ENCODE measurements at places on chromosomes 5 and 9. TPM values are rescaled to one million over a fixed set of nuclear protein-coding genes. Genes with fewer than 3 reads are reported as not detected.
A peak's percentile ranks its signal among the peaks of the same experiment; 100 is the strongest.

DNA sequence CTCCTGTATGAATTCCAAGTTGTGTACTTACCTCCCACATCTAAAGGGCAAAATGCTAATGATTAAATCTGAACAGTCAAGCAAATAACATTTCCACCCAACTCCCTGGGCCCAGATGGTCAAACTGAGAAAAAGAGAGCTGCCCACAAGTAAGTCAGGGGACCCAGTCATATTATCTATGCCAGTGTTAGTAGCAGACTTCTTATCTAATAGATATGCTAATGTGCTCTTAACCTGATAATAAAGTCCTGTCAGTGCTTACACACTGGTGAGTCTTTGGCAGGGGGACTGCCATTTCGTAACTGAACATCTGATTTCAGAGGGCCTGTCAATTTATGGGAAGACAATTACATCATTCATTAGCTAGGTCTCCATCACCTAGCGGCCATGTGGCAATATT is 292.3 kb upstream of the WWC1 start:
- H3K27ac ChIP-seq: no peak overlapping the region
- H3K4me1 ChIP-seq: peaks cover 5% of the 10 kb centered on the region
- no peaks in the 10 kb centered on the region for H3K36me3 ChIP-seq
- no peak for DNase-seq

GRCh38 chr9:36336131-36336907 is 63.8 kb downstream of the RNF38 start:
- H3K4me3 ChIP-seq: no peak overlapping the region
- no peaks in the 10 kb centered on the region for H3K27me3 ChIP-seq
- no peak for DNase-seq

GRCh38 chr5:78650531-78650930 is 2.0 kb upstream of the LHFPL2 start:
- no peak overlapping the region for H3K4me3 ChIP-seq
- H3K36me3 ChIP-seq: no peaks in the 10 kb centered on the region
- peaks cover 12% of the 10 kb centered on the region for H3K4me1 ChIP-seq

DNA sequence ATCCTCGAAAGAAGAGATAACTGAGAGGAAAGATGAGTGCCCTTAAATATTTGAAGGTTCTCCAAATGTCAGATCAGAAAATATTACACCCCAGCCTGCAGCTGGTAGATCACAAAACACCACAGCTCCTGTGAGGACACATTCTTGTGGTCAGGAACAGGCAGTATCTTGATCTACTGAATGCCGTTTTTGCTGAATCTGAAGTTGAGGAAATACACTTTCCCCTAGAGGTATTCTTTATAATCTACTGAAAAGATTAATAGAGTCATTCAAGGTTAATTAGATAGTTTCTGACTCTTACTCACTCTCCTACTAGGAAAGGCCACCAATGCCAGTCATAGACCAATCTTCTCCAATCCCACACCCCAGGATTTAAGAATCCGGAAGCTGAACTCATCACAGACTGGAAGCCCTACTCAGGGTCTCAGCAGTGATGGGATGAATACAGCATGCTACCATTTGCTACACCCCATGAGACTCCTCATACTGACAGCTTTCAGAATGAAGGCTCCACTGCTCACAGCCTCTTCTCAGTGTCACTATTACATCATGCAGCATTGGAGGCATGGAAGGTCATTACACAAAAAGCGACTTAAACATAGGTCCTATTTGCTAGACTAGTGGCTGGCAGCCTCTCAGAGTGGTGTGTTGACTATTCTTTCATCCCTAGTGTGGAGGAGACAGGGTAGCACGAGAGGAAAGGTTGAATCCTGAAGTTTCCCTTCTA is 143.9 kb upstream of the SLC1A3 start:
- no peak overlapping the region for H3K27ac ChIP-seq
- DNase-seq: no peak
- H3K4me3 ChIP-seq: no peak overlapping the region
- no peaks in the 10 kb centered on the region for H3K4me1 ChIP-seq
- H3K27me3 ChIP-seq: no peaks in the 10 kb centered on the region

DNA sequence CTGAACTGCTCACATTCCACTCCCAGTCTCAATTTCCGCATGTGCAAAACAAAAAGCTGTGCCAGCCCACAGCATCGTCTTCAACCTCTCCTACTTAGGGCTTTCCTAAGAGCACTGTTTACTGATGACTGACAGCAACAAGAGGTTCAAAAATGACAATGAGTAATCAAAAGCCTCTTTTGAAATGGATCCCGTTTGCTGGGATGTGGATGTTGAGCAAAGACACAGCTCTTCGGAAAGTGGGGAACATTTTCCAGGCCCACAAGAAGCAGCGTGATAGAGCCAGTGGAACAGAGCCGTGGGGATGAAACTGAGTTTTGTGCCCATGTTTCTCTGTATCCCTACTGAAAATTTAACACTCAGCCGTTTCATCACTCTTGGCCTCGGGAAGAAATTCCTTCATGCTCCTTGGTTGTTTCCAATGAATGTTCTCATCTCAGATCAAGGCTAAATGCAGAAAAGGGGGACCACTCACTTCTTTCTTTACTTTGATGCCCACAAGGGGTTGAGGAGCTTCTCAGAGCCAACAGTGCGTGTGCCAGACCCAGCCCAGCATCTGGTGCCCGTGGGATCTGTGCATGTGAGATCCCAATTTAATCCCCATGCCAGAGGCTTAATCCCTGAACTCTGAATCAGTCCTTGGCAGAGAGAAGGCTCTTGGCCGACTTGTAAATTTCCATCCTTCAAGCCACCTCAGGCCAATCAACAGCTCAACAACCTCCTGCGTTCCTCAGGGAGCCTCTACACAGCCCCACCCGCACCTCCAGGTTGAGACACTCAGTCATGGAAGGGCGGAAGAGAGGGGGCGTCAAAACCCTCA is 230.2 kb upstream of the DAPK1 start:
- no peak for DNase-seq
- no peaks in the 10 kb centered on the region for H3K36me3 ChIP-seq
- H3K27me3 ChIP-seq: no peaks in the 10 kb centered on the region
- no peaks in the 10 kb centered on the region for H3K4me1 ChIP-seq
- H3K27ac ChIP-seq: no peak overlapping the region

GRCh38 chr9:109295221-109296130 is 25.4 kb downstream of the EPB41L4B start:
- H3K4me3 ChIP-seq: no peak overlapping the region
- peaks cover 8% of the 10 kb centered on the region for H3K4me1 ChIP-seq
- H3K36me3 ChIP-seq: no peaks in the 10 kb centered on the region
- DNase-seq: no peak

DNA sequence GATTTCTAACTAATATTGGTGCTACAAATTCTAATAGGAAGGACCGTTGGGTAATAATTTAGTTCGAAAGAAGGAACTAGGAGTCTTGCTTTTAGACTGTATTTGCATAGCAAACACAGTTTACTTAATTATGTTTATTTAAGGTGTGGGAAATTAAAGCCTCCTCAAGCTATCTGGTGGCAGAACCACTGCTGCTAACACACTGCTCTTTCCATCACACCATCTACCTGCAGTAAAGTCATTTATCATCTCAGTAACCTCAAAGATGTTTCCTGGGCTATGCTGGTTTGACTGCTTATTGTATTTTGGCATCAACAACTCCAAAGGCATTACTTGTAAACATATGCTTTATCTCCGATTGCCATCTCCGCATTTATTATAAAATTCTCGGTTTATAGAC is 114.3 kb downstream of the DEPDC1B start:
- no peak overlapping the region for H3K27ac ChIP-seq
- no peak overlapping the region for H3K4me3 ChIP-seq
- no peak for DNase-seq
- no peaks in the 10 kb centered on the region for H3K36me3 ChIP-seq
- no peaks in the 10 kb centered on the region for H3K27me3 ChIP-seq
- no peaks in the 10 kb centered on the region for H3K4me1 ChIP-seq

DNA sequence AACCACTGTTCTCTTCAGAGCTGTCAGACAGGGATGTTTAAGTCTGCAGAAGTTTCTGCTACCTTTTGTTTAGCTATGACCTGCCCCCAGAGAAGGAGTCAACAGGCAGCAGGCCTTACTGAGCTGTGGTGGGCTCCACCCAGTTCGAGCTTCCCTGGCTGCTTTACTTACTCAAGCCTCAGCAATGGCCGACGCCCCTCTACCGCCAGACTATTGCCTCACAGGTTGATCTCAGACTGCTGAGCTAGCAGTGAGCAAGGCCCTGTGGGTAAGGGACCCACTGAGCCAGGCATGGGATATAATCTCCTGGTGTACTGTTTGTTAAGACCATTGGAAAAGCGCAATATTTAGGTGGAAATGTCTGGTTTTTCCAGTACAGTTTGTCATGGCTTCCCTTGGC is 229.6 kb downstream of the TMEM167A start:
- no peak for DNase-seq
- no peak overlapping the region for H3K27ac ChIP-seq
- H3K36me3 ChIP-seq: no peaks in the 10 kb centered on the region

GRCh38 chr5:25095261-25095660 is 450.5 kb upstream of the CDH10 start:
- H3K27ac ChIP-seq: no peak overlapping the region
- DNase-seq: no peak
- no peaks in the 10 kb centered on the region for H3K4me1 ChIP-seq
- no peaks in the 10 kb centered on the region for H3K36me3 ChIP-seq

DNA sequence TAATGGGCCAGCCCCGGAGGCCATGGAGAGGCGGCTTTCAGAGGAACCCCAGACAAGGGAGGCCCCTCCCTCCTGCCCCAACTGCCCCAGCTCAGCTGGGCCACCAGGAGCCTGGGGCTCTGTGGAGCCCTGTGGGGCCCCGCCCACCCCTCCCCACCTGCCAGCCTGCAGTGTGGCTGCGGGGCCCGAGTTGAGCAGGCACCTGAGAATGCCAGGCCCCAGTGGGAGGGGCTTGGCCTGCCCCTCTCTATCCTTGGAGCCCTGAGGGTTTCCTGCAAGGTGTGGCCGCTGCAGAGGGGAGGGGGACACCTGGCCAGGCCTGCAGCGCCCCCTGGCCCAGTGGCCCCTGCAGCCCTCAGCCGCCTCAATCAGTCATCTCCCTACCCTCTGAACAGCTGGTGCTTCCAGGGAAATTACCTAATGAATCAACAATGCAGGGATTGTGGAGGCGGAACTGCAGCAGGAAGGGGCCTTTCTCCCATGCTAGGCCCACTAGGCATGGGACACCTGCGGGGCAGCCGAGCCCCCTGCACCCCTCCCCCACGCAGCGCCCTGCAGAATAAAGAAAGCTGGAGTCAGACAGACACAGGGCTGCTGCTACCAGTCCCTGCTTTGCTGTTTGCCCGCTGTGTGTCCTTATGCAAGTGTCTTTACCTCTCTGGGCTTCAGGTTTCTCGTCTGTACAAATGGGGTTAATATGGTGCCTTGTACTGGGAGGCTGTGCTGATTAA is 48.0 kb downstream of the LMX1B start:
- H3K27ac ChIP-seq: no peak overlapping the region
- H3K4me3 ChIP-seq: no peak overlapping the region
- DNase-seq: no peak
- no peaks in the 10 kb centered on the region for H3K27me3 ChIP-seq
- H3K36me3 ChIP-seq: no peaks in the 10 kb centered on the region

GRCh38 chr5:14327624-14328023 is 184.5 kb downstream of the TRIO start:
- no peak overlapping the region for H3K27ac ChIP-seq
- no peak overlapping the region for H3K4me3 ChIP-seq
- DNase-seq: no peak
- peaks cover 16% of the 10 kb centered on the region for H3K4me1 ChIP-seq

GRCh38 chr5:147382776-147383175 is 127.1 kb downstream of the DPYSL3 start:
- no peaks in the 10 kb centered on the region for H3K36me3 ChIP-seq
- H3K27ac ChIP-seq: no peak overlapping the region
- peak; percentile 15 for DNase-seq
- H3K4me1 ChIP-seq: peaks cover 4% of the 10 kb centered on the region

GRCh38 chr5:96247097-96247701 is 185.8 kb downstream of the PCSK1 start:
- H3K36me3 ChIP-seq: no peaks in the 10 kb centered on the region
- H3K27me3 ChIP-seq: no peaks in the 10 kb centered on the region
- peaks cover 5% of the 10 kb centered on the region for H3K4me1 ChIP-seq
- no peak overlapping the region for H3K27ac ChIP-seq

DNA sequence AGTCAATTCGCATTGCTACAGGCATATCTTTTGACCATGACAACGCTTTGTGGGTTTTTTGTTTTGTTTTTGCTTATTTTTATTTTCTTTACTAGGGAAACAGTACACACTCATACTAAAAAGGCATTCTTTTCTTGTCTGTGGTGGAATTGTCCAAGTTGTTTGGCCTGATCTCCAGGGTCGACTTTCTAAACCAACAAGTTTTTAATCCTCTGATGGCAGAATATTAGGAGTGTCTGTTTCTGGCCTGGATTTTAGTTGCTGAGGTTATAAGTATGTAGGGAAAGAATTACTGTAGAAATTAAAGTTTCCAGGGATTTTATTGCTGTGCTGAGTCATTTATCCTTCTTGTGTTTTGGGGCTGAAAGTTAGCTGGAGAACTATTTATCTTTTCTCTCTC is 218.5 kb downstream of the TAF11L14 start:
- no peak overlapping the region for H3K4me3 ChIP-seq
- DNase-seq: no peak
- H3K27me3 ChIP-seq: no peaks in the 10 kb centered on the region
- H3K4me1 ChIP-seq: no peaks in the 10 kb centered on the region
- no peaks in the 10 kb centered on the region for H3K36me3 ChIP-seq

DNA sequence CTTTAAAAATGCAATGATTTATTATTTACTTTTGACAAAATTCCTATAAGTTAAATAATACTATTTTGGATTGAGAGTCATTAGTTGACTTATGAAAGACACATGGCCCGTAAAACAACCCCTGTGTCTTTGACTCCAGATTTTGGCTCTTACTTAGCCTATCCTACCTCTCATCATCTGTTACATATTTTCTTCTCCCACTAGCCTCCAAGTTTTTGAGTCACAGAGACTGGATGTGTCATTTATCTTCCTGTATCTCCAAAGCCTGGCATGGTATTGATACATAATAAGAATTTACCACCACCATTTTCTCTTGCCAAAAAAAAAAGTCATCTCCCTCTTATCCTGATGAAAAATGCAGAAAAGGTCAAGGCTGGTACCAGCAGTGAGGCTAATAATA is 99.9 kb downstream of the GABRB2 start:
- no peak for DNase-seq
- no peaks in the 10 kb centered on the region for H3K4me1 ChIP-seq
- H3K27me3 ChIP-seq: no peaks in the 10 kb centered on the region
- H3K27ac ChIP-seq: no peak overlapping the region
- H3K4me3 ChIP-seq: no peak overlapping the region

GRCh38 chr5:61313960-61314681 is 17.9 kb upstream of the ZSWIM6 start:
- peaks cover 2% of the 10 kb centered on the region for H3K4me1 ChIP-seq
- no peak for DNase-seq
- no peak overlapping the region for H3K27ac ChIP-seq
- H3K36me3 ChIP-seq: no peaks in the 10 kb centered on the region

- no peaks in the 10 kb centered on the region for H3K27me3 ChIP-seq
- H3K4me3 ChIP-seq: no peak overlapping the region
- no peaks in the 10 kb centered on the region for H3K36me3 ChIP-seq
- no peak for DNase-seq
Measured at GRCh38 chr9:135280666-135281065, 193.2 kb downstream of the OLFM1 start.

Gene FOXI1
- total RNA-seq: not detected

Gene CDH9
- total RNA-seq: not detected

Gene IFNA13
- not detected for total RNA-seq

Gene SLC34A1
- total RNA-seq: not detected

Gene C9
- total RNA-seq: not detected

Gene FRRS1L
- 48.1 TPM for total RNA-seq

Gene AQP3
- total RNA-seq: 47.2 TPM

Gene MTMR12
- 34.6 TPM for total RNA-seq

Gene GALNT12
- 1.4 TPM for total RNA-seq

Gene PROB1
- 1.5 TPM for total RNA-seq

Gene KIF12
- 2.0 TPM for total RNA-seq

Gene F2RL1
- total RNA-seq: 12.3 TPM

Gene SLC36A3
- total RNA-seq: not detected

Gene SPACA9
- 22.4 TPM for total RNA-seq

Measured in ovary (tissue), 10 donors.